Activated T-cell treated with anti-CD3 and anti-CD28 coated beads for 24 hours (primary cell): ENCODE measurements at places on chromosomes 6 and 20.

DNA sequence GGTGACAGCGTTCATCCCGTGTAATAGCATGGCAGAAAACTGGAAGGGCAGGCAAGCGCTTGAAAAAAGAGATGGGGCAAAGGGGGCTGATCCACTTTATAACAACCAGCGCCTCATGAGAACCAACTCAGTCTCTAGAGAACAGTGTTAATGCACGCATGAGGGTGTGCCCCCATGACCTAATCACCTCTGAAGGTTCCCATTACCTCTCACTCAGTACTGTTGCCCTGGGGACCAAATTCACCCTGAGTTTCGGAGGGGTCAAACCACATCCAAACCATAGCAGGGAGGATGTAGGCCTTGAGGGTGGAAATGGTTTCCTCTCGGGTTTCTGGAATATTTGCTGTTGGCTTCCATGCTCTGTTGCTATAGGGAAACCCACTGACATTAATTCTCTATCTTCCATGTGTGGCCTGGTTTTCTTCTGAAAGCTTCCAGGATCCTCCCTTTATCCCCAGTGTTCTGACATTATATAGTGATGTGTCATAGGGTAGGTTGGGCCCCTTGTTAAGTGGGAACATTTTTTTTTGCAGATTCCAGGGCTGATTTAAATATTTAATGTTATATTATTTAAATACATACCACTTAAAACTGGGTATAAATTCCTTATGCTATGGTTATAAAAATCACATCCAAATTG, 65.2 kb downstream of the PPP1R14C start:
- no peak for DNase-seq

DNA sequence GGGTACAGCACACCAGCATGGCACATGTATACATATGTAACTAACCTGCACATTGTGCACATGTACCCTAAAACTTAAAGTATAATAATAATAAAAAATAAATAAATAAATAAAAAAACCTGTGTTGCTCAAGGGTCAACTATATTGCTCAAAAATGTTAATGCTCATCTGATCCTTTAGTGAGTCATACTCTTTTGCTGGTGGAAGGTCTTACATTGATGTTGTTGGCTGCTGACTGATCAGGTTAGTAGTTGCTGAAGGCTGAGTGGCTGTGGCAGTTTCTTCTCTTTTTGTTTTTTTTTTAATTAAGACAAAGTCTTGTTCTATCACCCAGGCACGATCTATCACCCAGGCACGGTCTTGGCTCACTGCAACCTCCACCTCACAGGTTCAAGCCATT, 29.6 kb upstream of the SMIM26 start:
- DNase-seq, result no peak

- DNase-seq, result no peak
Measured at GRCh38 chr6:16576451-16577368, 184.6 kb downstream of the ATXN1 start.

DNA sequence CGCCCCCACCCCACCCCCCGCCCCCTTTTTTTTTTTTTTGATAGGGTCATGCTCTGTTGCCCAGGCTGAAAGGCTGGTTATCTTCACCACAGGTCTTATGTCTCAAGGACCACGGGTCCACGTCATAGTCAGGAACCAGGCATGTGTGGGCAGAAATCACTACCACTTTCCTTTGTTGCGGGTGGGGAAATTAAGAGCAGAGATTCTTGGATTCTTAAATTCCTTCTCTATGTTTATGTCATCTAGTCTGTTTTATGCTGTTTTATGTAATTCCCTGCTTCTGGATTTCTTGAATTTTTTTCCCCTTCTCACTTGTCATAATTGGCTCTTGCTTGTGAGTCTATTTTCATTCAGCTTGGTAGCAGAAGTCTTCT, 25.8 kb upstream of the PLCG1 start:
- DNase-seq, result no peak

DNA sequence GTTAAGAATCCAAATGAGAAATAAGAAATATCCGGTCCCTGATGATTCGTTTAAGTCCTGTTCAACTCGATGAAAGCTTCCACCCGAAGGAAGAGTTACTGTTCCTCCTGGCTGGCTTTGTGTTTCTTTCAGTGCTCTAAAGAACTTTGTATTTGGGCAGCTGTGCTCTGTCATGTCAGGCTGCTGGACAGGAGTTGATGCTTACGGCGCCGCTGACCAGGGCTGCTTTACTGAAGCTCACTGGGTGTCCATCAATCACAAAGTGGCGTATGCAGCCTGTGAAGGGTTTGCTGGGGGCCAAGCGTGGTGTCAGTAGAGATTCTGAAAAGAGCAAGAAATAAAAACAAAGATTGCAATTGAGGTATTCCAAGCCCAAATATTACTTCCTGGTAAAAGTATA, 21.9 kb downstream of the FAM229B start:
- DNase-seq, result no peak

GRCh38 chr6:45505470-45505869, 127.7 kb upstream of the SUPT3H start:
- no peak for DNase-seq

DNA sequence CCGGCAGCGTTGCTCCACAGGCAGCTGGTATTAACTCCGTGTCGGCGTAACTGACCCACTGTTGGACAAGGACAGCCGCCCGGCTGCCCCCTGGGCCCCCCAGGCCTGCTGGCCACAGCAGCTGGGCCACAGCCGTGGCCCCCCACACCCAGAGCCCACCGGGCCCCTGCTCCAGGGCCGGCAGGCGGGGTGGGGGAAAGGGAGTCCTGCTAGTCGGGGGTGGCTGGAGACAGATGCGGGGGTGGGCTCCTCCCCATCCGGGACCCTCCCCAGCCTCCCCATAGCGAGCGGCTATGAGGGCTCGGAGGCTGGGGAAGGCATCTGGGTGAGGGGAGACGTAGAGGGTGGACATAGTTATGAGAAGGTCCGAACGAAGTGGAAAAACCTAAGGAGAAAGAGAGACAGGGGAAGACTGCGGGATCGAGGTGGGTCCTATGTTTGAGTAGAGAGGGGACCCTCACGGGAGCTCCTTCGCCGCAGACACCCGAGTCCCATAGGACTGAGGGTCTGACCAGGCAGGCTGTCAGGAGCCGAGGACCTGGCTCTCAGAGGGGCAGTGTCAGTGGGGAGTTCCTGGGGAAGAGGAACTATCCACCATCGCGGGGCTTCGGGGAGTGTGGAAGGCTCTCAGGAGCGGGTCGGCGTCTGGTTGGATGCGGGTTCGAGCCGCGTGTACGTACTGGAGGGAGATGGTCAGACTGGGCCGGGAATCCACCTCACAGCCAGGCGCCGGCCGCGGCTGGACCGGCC, 511 bp downstream of the VARS1 start:
- no peak for DNase-seq

DNA sequence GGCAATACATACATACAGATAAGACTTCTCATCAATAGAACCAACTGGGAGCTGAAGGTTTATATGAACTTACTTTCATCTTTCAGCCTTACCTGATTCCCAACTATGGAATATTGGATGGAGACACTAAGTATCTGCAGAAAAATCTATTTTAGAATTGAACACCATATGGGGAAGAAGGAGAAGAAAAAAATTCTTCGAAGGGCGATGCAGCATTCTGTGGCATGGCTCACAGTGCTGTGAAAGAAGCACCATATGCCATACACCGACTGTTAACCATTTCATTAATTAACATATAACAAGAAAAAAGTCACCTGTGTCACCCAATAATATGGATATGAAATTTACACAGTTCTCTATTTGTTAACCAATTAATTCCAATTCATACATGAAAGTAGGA, 1374.4 kb upstream of the MAP3K7 start:
- no peak for DNase-seq

GRCh38 chr6:108846628-108847027, 1.6 kb upstream of the ARMC2 start:
- DNase-seq, result no peak

DNA sequence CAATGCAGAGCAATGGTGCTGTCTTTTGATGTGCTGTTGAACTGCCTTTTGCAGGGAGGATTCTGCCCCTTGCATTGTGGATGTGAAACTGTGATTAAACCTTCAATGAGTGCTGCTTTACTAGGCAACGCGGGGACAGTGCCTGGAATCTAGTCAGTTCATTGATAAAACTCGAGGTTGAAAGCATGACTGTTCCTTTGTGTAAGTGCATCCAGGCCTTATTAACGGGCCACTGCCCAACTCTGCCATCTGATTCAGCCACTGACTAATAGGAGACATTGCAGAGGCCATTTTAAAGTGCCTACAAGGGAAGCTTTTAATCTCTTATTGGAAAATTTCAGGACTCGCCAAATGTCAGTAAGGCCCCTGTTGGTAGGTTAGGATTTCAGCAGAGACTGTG, 49.3 kb downstream of the SLC35F1 start:
- no peak for DNase-seq

- peak; percentile 61 for DNase-seq
Measured at GRCh38 chr20:49713753-49714712, at the start of gene B4GALT5. B4GALT5 (minus strand) TSS chr20:49713878; CDS start chr20:49713690, 188 bp downstream.

DNA sequence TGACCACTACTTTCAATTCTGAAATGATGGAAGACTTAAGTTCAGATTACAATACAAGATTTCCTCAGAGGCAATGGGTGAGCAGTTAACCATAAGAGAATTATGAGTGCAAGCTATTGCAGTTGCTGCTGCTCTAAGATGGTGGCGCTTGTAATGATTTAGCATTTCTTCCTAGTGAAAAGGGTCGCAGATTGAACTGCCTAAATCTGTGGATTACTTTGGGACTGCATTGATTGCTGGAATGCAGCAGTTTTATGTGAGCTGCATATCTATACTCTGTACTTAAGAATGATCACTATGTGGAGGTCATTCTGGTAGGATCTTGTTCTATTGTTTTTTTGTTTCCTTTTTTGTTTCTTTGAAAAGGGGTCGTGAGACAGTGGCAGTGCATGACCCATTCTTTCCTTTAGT, 5.3 kb downstream of the SCAF8 start:
- DNase-seq, result no peak

DNA sequence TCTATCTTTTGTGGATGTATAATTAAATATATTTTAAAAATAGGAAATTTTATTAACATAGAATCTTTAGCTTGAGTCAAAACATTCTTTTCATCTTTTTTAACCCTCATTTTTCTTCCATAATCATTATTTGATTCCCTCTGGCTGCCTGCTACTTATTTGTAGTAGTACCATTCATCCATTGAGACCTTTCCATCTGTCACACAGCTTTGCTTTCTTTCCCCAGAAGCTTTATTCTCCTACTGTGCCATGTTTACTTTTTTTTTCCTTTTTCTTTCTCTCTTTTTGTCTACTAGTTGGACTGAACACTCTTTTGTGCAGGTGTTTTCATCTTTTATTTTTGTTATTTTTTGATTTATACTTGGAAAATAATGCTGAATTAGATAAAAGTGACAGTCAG, 522.6 kb upstream of the MMS22L start:
- no peak for DNase-seq

DNA sequence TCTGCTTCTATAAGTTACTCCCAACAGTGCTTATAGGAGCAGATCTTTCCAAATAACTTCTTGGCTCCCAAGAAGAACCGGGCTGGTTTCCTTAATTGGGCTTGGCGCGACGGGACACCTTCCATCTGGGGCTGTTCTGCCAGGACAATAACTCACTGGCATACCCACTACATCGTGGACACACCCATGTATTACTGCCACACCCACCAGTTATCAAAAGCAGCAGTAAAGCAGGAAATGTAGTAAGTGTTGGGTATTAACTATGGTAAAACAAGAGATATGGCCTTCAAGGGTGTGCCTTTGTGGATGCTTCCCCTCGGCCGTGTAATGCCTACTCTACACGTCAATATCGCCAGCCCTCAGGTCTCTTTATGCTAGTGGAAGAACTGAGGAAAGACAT, 24.7 kb downstream of the CNKSR3 start:
- DNase-seq, result no peak

DNA sequence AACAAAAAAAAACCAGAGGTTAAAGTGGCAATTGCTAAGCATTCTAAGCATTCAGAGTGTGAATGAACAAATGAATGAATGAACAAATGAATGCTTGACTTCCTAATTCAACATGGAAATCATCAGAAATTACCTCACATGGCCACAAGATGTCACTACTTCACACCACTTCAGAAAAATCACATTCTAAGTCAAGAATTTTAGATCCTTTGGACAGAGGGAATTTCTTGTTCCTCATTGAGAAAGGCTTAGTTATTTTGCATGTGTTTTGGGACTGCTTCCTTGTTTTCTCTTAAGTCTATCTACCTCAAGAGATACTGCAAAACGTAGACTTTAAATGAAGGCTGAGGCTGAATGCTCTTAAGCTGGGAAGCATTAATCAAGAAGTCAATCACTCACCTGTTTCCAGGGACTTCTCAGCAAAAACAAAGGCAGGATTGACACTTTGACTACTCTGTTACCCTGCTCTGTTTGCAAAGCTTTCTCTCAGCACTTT, 120.2 kb downstream of the MBOAT1 start:
- no peak for DNase-seq

DNA sequence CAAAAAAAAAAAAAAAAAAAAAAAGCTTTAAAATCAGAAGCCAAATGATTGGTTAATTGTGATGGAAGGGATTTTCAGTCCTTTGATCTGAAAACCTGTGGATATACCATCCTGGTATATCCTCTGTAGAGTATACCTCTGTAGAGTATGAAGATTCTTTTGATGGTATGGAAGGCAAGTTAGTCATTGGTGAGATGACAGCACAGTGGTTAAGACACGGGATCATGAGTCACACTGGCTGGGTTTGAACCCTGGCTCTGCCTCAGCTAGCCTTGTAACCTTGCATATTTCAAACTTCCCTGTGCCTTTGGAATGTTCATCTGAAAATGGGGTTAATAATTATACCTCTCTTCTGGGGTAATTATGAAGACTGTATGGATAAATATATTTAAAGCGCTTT, 179.3 kb downstream of the CARMIL1 start:
- DNase-seq, result peak; percentile 8

- no peak for DNase-seq
Measured at GRCh38 chr6:20458027-20458894, 56.6 kb downstream of the E2F3 start.

GRCh38 chr6:134351615-134352474, 33.9 kb upstream of the SGK1 start:
- no peak for DNase-seq
